ENCODE measurements at places on chromosomes 6 and 20. TPM values are rescaled to one million over a fixed set of nuclear protein-coding genes. Genes with fewer than 3 reads are reported as not detected.

- DNase-seq, result no peak
These were observed 72.8 kb downstream of the MAP3K5 start for GRCh38 chr6:136719280-136720044.

DNA sequence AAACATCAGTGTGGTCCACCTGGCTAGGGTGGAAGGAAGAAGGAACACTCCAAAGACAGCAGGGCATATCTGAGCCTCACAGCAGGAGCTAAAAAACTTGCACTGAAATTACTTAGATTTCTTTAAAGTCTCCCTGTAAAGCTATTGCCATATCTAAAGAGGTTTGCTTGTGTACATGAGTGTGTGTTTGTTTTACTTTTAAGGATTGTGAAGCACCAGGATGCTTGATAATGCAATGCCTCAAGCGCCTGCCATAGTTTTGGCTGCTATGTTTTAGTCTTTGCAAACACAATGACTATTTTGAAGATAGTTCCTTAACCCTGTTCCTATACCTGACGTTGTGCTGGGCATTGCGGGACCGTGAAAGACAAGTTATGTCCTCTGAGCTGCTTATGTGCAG lies 65.0 kb downstream of the ID4 start:
- no peak for DNase-seq

- DNase-seq, result no peak
These were observed 51.9 kb downstream of the RPF2 start for GRCh38 chr6:111033628-111034289.

The RSPO3 gene
- total RNA-seq, result 0.17 TPM

DNA sequence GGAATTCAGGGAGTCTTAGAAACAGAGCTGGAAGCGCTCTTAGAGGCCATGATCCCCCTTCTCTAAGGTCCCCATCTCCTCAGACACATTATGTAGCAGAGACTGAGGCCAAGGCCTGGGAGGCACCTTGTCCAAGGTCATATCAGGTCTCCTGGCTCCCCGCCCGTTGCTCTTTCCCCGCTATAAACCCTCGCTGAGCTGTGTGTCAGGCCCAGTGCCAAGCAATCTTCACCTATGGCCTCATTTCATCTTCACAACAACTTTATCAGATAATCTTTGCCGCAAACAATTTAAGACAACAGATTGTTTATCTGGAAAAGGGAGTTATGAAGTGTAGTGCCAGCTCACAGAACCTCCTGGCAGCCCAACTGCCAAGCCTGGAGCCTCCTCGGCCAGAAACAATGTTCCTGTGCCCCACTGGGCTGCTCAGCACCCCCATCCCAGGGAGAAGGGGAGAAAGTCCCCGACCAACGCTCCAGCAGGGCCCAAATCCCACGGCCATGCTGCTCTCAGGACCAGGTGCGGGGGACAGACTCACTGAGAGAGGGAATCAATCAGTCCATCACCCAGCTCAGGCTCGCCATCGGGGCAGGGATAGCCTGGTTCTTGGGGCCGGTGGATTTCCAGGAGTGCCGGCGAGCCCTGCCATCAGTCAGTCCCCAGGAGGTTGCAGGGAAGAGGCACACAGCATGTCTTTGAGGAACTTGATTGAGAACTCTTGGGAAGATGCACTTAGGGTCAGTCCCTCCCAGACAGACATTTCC lies 16.9 kb upstream of the FANCE start:
- no peak for DNase-seq

DNA sequence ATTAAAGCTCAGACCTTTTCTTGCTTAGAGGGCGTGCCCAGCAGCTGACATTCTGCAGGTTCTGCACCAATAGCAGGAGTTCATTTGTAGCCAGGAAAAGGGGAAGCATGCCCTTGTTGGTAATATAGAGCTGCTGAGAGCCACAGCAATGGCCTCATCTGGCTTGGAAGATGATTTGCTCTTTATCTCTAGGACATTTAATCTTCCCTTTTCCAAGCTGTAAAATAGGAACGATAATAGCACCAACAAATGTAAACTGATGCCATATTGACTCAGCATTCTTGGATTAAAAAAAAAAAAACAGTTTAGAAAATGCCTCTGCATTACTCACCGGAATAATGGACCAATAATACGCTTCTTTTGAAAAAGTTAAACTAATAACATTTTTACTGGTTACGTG lies 93.4 kb upstream of the SLC2A12 start:
- no peak for DNase-seq

DNA sequence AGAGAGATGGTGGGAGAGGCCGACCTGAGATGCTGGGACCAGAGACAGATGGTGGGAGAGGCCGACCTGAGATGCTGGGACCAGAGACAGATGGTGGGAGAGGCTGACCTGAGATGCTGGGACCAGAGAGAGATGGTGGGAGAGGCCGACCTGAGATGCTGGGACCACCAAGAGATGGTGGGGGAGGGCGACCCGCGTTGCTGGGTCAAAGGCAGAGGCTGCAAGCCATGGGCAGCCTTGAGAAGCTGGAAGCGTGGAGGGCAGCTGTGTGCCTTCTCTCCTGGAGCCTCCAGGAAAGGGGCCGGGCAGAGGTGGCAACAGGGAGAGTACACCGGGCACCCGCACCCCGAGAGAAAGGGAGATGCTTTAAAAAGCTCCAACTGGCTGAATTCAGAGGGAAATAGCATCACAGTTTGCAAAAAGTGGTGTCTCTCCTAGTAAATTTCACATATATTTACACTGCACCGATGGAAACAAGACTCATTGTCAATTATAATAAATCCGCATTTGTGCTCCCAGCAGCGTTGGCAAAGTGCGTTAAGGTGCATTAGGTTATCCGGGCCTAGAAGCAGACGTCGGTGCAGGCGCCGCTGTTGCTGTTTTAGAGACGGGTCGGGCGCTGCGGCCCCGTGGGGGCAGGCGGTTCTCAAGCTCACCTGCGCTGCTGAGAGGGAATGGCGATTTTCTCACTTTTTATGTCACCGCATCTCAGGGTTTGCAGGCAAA lies 132.4 kb downstream of the DLL1 start:
- DNase-seq, result no peak

- DNase-seq, result peak; percentile 83
These were observed at the start of gene PPT2 for GRCh38 chr6:32153564-32154513. TSS of gene PPT2 (plus strand) at chr6:32154141. CDS start at chr6:32154595, 454 bp downstream.

- no peak for DNase-seq
These were observed 41.3 kb downstream of the MTFR2 start for GRCh38 chr6:136208783-136209182.

The SLC32A1 gene
- total RNA-seq, result not detected

- no peak for DNase-seq
These were observed 258.7 kb downstream of the LRFN2 start for GRCh38 chr6:40328386-40328985.

The XRN2 gene
- total RNA-seq, result 135 TPM

GRCh38 chr20:24778585-24779031 lies 170.5 kb upstream of the CST7 start:
- no peak for DNase-seq

GRCh38 chr6:125236536-125237327 lies 65.0 kb downstream of the HDDC2 start:
- peak; percentile 26 for DNase-seq

The SLC17A2 gene
- not detected for total RNA-seq

GRCh38 chr20:3686867-3687321 lies 5.1 kb upstream of the ADAM33 start:
- DNase-seq, result peak; percentile 84

DNA sequence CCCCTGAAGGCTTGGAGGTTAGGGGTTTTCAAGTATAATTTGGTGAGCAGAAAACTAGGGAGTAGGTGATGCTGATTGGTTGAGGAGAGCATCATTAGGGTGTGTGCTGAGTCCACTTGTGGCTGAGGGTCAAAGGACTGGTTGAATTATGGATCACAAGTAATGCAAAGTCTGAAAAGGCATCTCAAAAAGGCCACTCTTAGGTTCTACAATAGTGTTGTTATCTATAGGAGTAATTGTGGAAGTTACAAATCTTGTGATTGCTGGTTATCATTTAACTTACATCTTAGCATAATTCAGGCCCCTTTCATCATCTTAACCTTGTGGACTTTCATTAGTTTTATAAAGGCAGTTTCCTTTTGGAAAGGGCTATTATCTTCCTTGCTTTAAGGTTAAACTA lies 60.8 kb downstream of the UBR2 start:
- peak; percentile 8 for DNase-seq

DNA sequence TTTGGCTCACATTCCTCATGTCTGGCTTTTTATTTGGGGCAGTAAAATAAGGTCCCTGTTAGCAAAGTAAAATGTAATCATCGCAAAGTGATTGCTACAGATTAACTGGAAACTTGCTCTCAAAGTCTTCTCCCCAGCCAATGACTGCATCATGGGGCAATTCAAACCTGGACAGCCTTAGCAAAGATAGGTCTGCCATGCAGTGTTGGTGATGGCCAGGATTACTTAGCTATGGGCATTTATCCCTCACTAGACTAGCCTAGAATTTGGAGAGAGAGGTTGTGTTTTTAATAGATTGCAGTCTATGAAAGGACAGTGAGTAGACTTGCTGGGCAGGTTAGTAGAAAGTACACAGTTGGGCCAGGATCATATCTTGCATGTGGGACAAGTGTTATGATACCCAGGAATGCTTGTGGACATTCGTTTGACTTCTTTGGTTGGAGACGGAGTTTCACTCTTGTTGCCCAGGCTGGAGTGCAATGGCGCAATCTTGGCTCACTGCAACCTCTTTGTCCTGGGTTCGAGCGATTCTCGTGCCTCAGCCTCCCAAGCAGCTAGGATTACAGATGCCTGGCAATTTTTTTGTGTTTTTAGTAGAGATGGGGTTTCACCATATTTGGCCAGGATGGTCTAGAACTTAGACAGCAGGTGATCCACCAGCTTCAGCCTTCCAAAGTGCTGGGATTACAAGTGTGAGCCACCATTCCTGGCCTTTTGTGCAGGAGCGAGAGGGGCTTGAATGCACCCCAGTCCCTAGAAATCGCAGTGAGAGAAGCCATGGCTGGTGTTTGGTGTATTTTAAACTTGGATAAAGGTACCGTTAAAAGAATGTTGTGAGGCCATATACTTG lies 3.4 kb downstream of the RPS12 start:
- DNase-seq, result no peak

The MAFB gene
- 0.35 TPM for total RNA-seq

All from renal cortical epithelial cell (primary cell).